ENCODE measurements at places on chromosomes 11 and 22. TPM values are rescaled to one million over a fixed set of nuclear protein-coding genes. Genes with fewer than 3 reads are reported as not detected.

Gene FAM111B
- 0.22 TPM for polyA plus RNA-seq

Gene BDNF
- 0.16 TPM for polyA plus RNA-seq

Gene DEPDC7
- 1.5 TPM for polyA plus RNA-seq

Gene SLC22A12
- not detected for polyA plus RNA-seq

Gene TSPAN4
- 44.4 TPM for polyA plus RNA-seq

Gene CTSC
- polyA plus RNA-seq = 90.4 TPM

Gene SMTNL1
- polyA plus RNA-seq = not detected

Gene KCTD14
- polyA plus RNA-seq = 0.15 TPM

Gene APOBEC3B
- 0.77 TPM for polyA plus RNA-seq

DNA sequence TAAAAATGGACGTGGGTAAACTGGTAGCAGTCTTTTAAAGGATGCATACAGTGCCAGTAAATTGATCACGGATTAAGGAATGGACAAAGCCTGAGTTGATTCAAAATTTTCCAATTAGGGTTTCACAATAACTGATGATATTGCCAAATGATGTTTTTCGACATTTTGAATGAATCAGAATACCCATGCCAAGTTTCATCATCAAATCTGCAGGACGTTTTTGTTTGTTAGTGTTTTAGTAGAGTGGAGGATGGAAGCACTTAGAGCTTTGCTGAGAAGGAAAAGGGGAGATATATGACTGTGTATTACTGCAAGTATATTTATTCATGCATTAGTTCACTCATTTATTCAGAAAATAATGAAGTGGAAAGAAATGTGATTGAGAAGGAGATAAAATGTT, 78.3 kb downstream of the SLC17A6 start:
- no peaks in the 10 kb centered on the region for H3K36me3 ChIP-seq
- no peak for DNase-seq
- H3K27ac ChIP-seq = no peak overlapping the region
- no peaks in the 10 kb centered on the region for H3K4me1 ChIP-seq
- no peaks in the 10 kb centered on the region for H3K27me3 ChIP-seq

- H3K27me3 ChIP-seq = no peaks in the 10 kb centered on the region
- H3K36me3 ChIP-seq = no peaks in the 10 kb centered on the region
- DNase-seq = no peak
- H3K4me3 ChIP-seq = no peak overlapping the region
- peaks cover 78% of the 10 kb centered on the region for H3K4me1 ChIP-seq
- H3K27ac ChIP-seq = peak overlapping the region; percentile 87
These were observed 3.8 kb upstream of the CREB3L1 start for GRCh38 chr11:46273511-46274205.

GRCh38 chr11:116603728-116604323, 169.0 kb downstream of the BUD13 start:
- no peaks in the 10 kb centered on the region for H3K4me1 ChIP-seq
- H3K27me3 ChIP-seq = no peaks in the 10 kb centered on the region
- H3K36me3 ChIP-seq = no peaks in the 10 kb centered on the region
- H3K27ac ChIP-seq = no peak overlapping the region
- no peak overlapping the region for H3K4me3 ChIP-seq

DNA sequence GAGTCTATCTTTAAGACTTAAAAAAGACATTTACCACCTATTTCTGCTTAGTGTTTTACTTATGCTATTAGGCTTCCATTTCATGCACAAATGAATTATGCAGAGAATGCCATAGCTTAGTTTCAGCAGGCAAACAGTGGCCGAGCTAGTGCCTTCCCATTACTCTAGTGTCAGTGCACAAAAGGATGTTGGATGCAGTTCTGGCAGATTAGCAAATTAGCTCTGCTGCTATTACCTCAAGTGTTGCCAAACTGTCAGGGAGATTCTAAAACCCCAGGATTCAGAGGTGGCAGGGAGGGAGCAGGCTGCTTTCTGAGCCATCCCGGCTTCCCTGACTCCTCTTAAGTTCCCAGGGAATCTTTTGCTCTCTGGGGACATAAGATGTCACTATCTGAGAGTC, 209.4 kb upstream of the NCAM1 start:
- H3K27me3 ChIP-seq = no peaks in the 10 kb centered on the region
- peaks cover 9% of the 10 kb centered on the region for H3K4me1 ChIP-seq
- H3K36me3 ChIP-seq = no peaks in the 10 kb centered on the region
- no peak overlapping the region for H3K4me3 ChIP-seq
- no peak overlapping the region for H3K27ac ChIP-seq

- no peak overlapping the region for H3K4me3 ChIP-seq
- no peak for DNase-seq
These were observed 145.7 kb downstream of the TTC17 start for GRCh38 chr11:43504316-43504950.

DNA sequence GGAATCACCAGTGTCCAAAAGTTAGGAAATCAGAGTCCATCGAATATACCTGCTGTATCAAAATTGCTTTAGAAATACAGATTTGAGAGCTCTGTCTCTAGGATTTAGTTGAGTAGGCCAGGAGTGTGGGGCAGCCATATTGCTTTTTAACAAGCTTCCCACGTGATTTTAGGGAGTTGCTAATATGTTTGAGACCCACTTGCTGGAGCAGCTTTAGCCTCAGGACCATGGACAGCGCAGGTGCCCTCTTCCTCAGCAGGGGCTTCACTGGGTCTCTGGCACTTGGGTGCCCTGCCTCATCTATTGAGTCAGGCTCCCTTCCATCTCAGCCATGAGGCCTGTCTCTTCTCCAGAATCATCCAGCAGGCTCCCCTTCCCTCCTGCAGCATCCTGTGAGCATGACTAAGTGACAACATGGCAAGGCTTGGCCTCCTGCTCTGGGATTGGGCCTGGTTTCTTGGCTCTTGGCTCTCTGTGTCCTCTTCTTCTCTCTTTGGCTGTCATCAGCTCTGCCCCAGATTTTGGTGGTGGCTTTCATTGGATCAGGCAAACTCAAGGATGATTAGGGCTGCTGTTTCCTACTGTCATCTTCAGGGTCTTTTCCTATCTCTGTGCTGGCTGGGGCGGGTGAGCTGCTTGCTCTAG, 70.0 kb downstream of the SGSM1 start:
- no peak for DNase-seq
- H3K4me1 ChIP-seq = no peaks in the 10 kb centered on the region
- no peaks in the 10 kb centered on the region for H3K36me3 ChIP-seq
- H3K27me3 ChIP-seq = no peaks in the 10 kb centered on the region
- H3K27ac ChIP-seq = no peak overlapping the region

DNA sequence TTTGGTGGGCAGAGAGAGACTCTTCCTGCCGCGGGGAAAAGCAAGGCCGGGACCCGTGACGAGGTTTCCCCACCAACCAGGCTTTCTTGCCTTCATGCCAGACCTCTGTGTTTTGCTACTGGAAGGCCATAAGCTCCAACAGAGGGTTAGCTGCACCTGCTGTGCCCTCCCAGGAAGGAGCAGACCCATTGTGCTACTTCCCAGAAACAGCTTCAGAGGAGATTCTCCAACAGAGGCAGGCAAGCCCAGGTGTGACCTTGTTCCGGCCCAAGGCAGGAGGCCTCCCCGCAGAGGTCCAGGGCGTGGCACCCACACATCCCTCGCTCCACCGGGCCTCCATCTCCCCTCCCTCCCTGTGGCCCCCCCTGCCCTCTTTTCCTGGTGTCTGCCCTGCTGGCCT, 57.8 kb downstream of the ELFN2 start:
- no peak overlapping the region for H3K27ac ChIP-seq
- H3K4me3 ChIP-seq = no peak overlapping the region
- H3K36me3 ChIP-seq = no peaks in the 10 kb centered on the region
- H3K4me1 ChIP-seq = no peaks in the 10 kb centered on the region

GRCh38 chr11:119479685-119480275, 56.8 kb upstream of the THY1 start:
- peaks cover 3% of the 10 kb centered on the region for H3K4me1 ChIP-seq
- peaks cover 18% of the 10 kb centered on the region for H3K27me3 ChIP-seq

DNA sequence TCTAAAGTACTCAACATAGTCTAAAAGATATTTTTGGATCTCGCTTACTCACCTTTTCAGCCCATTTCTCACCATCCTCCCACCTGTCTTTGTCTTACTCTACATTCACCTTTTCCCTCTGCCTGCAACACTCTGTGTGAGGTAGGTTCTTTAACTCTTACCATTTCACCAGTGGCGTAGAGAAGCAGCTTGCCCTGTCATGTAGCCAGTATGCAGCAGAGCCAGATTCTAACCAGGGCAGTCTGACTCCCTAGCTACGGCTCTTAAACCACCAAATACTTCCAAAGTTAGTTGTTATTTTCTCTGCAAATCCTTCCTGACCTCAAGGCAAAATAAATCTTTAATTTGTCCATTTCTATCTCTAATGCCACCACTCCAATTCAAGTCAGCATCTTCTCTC, 7.5 kb downstream of the ALG8 start:
- no peaks in the 10 kb centered on the region for H3K27me3 ChIP-seq
- no peak overlapping the region for H3K4me3 ChIP-seq
- H3K27ac ChIP-seq = no peak overlapping the region
- H3K4me1 ChIP-seq = no peaks in the 10 kb centered on the region

DNA sequence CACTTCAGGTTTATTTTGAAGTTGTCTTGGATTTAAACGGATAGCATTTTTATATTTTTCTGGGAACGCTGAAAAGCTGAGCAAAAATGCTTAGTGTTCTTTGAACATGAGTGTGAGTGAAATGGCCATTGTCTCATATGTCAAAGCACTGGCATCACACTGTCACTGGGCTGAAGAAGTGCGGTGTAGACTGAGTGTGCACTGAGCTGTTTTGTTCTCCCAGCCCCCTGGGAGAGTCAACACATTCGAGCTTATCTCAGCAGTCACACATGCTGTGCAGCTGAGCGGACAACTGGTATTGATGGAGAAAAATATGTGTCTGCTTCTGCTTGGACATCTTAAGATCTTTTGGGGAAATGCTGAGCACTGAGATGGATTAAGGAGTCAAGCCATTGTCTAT, 90.8 kb downstream of the TECTA start:
- peaks cover 15% of the 10 kb centered on the region for H3K27me3 ChIP-seq
- no peak for DNase-seq
- no peak overlapping the region for H3K27ac ChIP-seq
- no peaks in the 10 kb centered on the region for H3K36me3 ChIP-seq
- H3K4me1 ChIP-seq = no peaks in the 10 kb centered on the region

- no peak overlapping the region for H3K27ac ChIP-seq
- no peaks in the 10 kb centered on the region for H3K27me3 ChIP-seq
- DNase-seq = no peak
- H3K4me3 ChIP-seq = no peak overlapping the region
- H3K4me1 ChIP-seq = peaks cover 14% of the 10 kb centered on the region
These were observed 347.8 kb downstream of the CNTN5 start for GRCh38 chr11:99368583-99368982.

- peaks cover 17% of the 10 kb centered on the region for H3K27me3 ChIP-seq
- no peaks in the 10 kb centered on the region for H3K36me3 ChIP-seq
- DNase-seq = no peak
- no peak overlapping the region for H3K4me3 ChIP-seq
- peaks cover 7% of the 10 kb centered on the region for H3K4me1 ChIP-seq
These were observed 27.2 kb downstream of the MMP10 start for GRCh38 chr11:102753267-102753666.

DNA sequence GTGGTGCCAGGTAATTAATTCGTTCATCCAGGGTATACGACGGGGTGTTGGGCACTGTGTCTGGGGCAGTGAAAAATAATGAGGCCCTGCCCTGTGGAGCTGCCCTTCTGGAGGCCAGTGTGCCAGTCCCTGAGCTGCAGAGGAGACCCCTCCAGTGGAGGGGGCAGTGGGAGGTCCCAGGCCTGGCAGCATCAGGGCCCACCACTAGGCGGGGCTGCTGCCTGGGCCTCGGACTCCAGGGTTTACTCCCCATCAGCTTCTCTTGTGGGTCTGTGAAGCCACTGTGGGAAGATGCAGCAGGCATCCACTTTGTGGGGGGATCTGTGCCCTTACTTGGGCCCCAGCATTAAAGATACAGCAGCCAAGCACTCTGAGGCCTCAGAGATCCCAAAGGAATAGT, 17.4 kb upstream of the TMPRSS6 start:
- DNase-seq = no peak
- H3K36me3 ChIP-seq = no peaks in the 10 kb centered on the region
- H3K27me3 ChIP-seq = peaks cover 39% of the 10 kb centered on the region
- no peak overlapping the region for H3K4me3 ChIP-seq

- no peak overlapping the region for H3K27ac ChIP-seq
- no peaks in the 10 kb centered on the region for H3K36me3 ChIP-seq
- H3K4me3 ChIP-seq = no peak overlapping the region
These were observed 9.2 kb downstream of the KCNC1 start for GRCh38 chr11:17743808-17744119.

DNA sequence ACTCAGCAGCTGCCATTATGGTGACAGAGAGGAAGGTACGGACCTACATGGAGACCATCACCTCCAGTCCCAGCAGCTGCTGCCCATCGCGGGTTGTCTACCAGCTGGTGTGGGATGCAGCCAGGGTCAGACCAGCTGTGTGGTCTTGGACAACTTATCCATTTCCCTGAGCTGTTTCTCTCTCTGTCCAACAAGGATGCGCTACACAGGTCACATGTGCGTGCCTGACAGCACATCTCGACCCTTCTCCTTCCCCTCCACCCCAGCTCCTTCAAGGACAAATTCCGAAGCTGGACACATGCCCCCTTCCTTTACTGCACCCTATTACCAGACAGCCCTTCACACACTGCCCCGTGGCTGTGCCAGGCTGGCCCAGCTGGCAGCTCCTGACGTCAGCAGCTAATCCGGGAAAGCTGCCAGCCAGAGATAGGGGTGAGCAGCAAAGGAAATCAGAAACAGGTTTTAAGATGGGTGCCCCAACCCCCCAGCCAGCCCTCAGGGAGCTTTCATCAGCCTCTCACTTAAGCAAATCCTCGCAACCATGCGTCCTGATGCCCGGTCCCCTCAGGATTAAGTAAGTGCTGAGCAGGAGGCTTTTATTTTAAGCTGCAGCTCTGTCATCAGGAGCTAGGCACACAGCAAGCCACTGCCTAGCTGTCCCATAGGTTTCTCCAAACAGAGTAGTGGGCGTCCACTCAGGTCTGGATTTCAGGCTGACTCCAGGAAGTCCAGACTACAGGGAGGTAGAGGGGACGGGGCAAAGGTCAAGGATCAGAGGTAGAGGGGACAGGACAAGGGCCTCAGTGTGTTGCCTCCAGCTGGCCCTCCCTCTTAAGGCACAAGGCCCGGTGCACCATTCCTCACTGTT, 20.3 kb downstream of the TEF start:
- no peak overlapping the region for H3K4me3 ChIP-seq
- H3K4me1 ChIP-seq = peaks cover 19% of the 10 kb centered on the region
- peak; percentile 78 for DNase-seq
- peaks cover 21% of the 10 kb centered on the region for H3K36me3 ChIP-seq

DNA sequence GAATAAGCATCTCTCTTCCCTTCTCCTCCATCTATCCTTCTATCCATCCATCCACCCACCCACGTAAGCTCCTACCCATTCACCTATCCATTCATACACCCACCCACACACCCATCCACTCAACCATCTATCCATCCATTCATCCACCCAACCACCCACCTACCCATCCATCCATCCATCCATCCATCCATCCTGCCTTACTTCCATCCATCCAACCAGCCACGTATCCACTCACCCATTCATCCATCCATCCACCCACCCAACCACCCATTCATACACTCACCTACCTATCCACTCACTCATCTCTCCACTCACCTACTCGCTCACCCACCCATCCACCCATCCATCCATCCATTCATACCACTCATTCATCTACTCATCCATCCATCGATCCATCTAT, 13.2 kb downstream of the TNNT3 start:
- peaks cover 34% of the 10 kb centered on the region for H3K4me1 ChIP-seq
- H3K4me3 ChIP-seq = no peak overlapping the region
- no peaks in the 10 kb centered on the region for H3K36me3 ChIP-seq
- no peaks in the 10 kb centered on the region for H3K27me3 ChIP-seq
